ENCODE measurements at places on chromosomes 5 and 9.

- no peak for DNase-seq
These were observed 548.8 kb upstream of the IZUMO3 start for GRCh38 chr9:25094518-25094917.

GRCh38 chr5:33308586-33308985 is 132.2 kb upstream of the TARS1 start:
- no peak for DNase-seq

GRCh38 chr9:135230817-135231520 is 143.5 kb downstream of the OLFM1 start:
- DNase-seq = no peak

- DNase-seq = no peak
These were observed 24.4 kb downstream of the NPR3 start for GRCh38 chr5:32735512-32735911.

- DNase-seq = no peak
These were observed 46.0 kb upstream of the CDKN2B start for GRCh38 chr9:22055090-22055489.

GRCh38 chr9:3455094-3455493 is 70.7 kb downstream of the RFX3 start:
- no peak for DNase-seq

GRCh38 chr5:133746834-133747233 is 134.5 kb upstream of the FSTL4 start:
- DNase-seq = no peak

Data from Right ventricle myocardium inferior (tissue), 1 donor.